ENCODE measurements at places on chromosomes 2 and 18.

DNA sequence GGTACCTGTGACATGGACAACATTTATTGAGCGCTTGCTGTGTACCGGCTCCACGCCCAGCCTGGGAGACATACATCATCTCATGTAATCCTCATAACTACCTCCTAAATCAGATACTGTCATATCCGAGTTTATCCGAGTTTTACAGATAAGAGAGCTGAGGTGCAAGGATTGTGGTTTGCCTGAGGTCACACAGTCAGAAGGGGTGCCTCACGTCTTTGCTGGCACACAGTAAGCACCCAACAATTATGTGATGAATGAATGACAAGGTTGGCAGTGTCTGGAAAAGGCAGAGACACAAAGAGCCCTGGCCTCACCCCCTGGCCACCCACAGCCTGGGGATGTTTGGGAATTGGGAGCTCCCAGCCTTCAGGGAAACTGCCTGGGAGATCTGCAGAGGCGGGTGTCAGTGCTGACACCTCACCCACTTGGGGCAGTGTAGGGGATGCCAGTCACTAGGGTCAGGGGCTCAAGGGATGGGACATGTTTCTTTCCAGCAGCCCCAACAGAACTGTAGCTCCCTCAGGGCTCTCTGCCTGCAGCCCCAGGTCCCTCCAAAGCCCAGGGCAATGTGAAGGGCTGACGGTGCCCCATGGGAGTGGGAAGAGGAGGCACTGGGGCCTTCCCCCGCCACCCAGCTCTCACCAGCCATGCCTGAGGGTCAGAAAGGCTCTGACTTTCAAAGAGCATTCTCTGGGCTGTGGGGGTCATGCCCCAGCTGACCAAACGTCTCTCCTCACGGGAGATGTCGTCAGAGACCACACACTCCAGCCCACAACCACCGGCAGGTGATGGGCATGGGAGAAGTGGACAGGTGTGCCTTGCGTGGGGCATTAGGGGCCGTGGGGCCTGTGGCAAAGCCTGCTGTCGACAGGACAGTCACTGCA lies 157.5 kb downstream of the ZFP36L2 start:
- no peak for DNase-seq

DNA sequence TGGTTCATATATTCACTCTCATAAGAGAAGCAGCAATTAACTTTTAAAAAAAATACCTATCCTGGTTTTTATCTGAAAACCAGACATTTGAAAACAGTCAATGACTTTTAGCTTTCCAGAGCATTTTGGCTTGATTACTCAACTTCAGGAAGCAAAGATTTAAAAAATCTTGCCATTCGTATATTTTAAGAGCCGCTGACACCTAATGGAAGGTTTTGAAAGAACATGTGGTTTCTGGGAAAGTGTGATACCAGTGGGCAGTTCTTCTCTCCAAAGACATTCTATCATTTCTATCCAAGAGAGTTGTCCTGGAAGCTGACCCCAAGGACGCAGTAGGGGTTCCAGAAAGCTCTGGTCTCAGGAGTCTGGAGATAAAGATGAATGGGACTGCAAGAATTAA lies 234.7 kb downstream of the TTC32 start:
- no peak for DNase-seq

DNA sequence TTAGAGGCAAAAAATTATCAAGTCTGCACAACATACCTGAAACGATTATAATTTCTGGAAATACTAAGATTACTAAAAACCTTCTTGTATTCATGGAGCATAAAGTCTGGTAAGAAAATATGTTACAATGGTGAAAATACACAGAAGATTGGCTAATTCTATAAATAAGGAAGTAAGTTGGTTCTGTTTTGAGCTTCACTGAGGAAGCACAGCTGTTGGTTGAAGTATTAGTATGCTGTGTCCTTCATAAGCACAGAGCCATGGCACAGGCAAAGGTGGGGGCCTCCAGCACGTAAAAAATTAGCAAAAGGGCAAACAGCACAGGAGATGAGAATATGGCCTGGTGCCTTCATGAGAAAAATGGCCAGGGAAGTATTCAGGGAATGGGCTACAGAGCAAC lies 40.4 kb upstream of the ANKRD62 start:
- DNase-seq: no peak

DNA sequence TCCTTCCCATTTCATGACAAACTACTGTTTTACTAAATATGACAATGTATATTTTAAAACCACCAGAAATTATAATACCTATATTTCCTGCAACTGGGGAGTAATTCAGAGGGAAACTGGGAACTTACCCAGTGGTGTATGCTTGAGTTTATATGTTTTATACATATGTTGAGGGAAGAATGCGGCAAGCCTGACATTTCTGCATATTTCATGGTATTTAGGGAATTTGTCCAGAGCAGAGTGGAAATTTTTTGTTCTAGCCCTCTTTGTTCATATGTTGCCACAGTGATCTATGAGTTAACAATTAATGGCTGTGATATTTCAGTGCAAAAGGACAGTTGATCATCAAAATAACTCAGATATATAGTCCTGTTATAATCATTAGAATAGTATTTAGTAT lies 230.8 kb upstream of the VWC2L start:
- no peak for DNase-seq

GRCh38 chr2:145692971-145693478 lies 1173.1 kb upstream of the ZEB2 start:
- no peak for DNase-seq

Measured in stimulated activated CD4-positive, alpha-beta T cell treated with anti-CD3 and anti-CD28 coated beads, Interleukin-1b, Interleukin-23, amount 100 ng/mL, for 48 hours (primary cell).